ENCODE measurements at places on chromosomes 5 and 9. TPM values are rescaled to one million over a fixed set of nuclear protein-coding genes. Genes with fewer than 3 reads are reported as not detected.

The FOXI1 gene
- total RNA-seq: 3.8 TPM

The FAXDC2 gene
- total RNA-seq: 32.7 TPM

The ADAMTSL2 gene
- total RNA-seq: 8.9 TPM

The F2RL2 gene
- total RNA-seq: 1.1 TPM

The MYO10 gene
- 50.9 TPM for total RNA-seq

The EQTN gene
- total RNA-seq: 1.4 TPM

The TMOD1 gene
- total RNA-seq: 17.2 TPM

The CER1 gene
- total RNA-seq: 1.1 TPM

The LRRC19 gene
- total RNA-seq: 12.1 TPM

The TAL2 gene
- 4.1 TPM for total RNA-seq

The INPP5E gene
- 13.0 TPM for total RNA-seq

The GNA14 gene
- total RNA-seq: 21.1 TPM

The OSTF1 gene
- total RNA-seq: 21.3 TPM

The NPDC1 gene
- 28.6 TPM for total RNA-seq

The NR5A1 gene
- total RNA-seq: 0.12 TPM

The ARSI gene
- total RNA-seq: 5.3 TPM

The TMEFF1 gene
- total RNA-seq: 9.9 TPM

The SMIM33 gene
- not detected for total RNA-seq

The LRRC14B gene
- 13.7 TPM for total RNA-seq

The PCDHGA11 gene
- 10.0 TPM for total RNA-seq

The SLC4A9 gene
- 21.8 TPM for total RNA-seq

The INSL4 gene
- not detected for total RNA-seq
